ENCODE measurements at places on chromosomes 3 and 15.

DNA sequence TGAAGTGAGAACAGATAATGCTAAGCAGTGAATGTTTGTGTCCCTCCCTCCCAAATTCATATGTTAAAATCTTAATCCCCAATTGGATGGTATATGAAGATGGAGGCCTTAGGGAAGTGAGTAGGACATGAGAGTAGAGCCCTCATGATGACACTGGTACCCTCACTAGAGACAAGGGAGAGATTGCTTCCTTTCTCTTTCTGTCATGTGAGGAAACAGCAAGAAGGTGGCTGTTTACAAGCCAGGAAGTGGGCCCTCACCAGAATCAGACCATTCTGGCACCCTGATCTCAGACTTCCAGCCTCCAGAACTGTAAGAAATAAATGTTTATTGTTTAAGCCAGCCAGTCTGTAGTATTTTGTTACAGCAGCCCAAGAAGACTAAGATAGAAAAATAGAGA lies 209.5 kb downstream of the SATB1 start:
- DNase-seq = no peak

GRCh38 chr15:42133886-42134502 lies 22.4 kb downstream of the PLA2G4F start:
- DNase-seq = peak; percentile 91

- DNase-seq = no peak
Measured at GRCh38 chr3:52240886-52241370, 2.0 kb upstream of the TWF2 start.

GRCh38 chr3:63727233-63727632 lies 74.8 kb downstream of the SNTN start:
- DNase-seq = no peak

DNA sequence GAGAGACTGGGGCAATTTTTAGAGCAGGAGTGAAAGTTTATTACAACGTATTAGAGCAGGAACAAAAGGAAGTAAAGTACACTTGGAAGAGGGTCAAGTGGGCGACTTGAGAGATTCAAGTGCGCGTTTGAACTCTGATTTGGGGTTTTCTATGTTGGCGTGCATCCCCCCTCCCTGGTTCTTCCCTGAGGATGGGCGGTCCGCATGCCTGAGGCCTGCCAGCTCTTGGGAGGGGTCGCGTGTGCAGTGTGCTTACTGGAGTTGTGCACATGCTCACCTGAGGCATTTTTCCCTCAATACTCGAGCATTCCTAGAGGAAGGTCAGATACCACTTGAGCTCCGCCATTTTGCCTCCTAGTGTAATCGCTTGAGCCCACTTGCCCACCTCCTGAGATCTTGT lies 10.4 kb upstream of the CHAC1 start:
- no peak for DNase-seq

- no peak for DNase-seq
Measured at GRCh38 chr3:189841473-189842205, 210.4 kb downstream of the TP63 start.

DNA sequence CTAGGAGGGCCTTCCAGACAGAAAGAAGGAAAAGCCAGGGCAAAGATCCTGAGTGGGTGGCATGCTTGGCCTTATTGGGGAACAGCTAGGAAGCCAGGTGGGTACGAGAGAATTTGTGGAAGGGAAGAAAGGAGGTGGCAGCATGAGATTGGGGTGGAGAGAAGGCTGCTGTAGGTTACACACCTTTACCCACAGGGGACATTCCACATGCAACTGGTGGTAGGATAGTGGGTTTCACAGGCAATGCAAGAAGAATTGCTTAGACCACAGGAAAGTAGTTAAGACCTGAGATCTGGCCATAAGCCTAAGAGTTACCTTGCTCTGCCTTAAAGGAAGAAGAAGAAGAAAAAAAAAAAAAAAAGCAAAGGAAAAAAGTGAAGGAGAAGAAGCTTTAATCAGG lies 19.8 kb downstream of the ANP32A start:
- no peak for DNase-seq

GRCh38 chr3:39251576-39251975 lies 28.3 kb downstream of the CX3CR1 start:
- DNase-seq = no peak

GRCh38 chr3:157067114-157067513 lies 92.8 kb downstream of the CCNL1 start:
- no peak for DNase-seq

DNA sequence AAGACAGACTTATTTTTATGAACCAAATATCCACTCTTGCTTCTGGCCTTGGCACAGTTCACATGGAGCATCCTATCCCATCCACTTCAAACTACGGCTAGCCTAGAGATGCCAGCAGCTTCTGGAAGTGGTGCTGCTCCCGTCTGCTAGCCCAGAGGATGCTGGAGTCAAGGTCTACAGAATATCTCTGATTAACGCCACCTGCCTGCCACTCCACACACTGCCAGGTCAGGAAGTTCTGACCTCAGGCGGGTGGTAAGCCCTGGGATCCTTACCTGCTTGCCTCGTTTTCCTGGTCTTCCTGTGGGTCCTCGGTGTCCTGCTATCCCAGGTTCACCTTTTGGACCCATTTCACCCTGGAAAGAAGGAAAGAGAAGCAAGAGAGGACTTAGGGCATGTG lies 42.9 kb downstream of the EAF1 start:
- DNase-seq = no peak

DNA sequence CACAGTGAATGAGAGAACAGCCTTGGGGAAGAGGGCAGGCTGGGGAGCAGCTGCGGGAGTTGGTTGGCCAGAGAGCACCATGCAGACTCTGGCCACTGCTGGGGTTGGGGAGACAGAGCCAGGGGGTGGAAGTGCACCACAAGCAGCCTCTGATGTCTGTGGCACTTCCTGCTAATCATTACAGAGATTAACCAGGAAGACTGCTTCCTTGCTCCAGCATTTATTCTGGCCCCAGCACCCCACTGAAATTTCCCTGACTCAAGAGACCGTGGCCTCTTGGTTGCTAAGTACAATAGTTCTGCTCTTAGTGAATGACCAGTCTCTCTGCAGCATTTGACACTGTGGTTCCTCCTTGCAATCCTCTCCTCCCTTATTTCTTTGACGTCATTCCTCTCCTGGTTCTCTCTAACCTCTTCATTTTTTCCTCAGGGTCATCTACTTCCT lies 266.2 kb upstream of the ROPN1 start:
- no peak for DNase-seq

GRCh38 chr3:41863024-41863423 lies 98.9 kb downstream of the ULK4 start:
- peak; percentile 28 for DNase-seq

DNA sequence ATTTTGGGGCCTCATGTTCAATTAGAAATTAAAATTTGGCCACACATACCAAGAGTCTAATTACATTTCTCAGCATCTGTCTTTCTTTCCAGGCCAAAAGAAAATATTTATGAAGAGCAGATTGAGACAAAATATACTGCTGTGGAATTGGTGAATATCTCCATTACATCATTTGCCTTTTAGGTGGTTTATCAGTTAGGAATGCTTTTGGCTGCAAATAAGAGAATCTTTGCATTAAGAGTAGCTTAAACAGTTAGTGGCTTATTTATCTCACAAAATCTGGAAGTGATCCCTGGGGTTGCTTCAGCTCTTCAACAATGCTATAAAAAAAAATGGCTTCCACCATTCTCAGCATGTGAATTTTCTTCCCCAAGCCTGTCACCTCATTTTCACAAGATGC lies 308.7 kb downstream of the MAGI1 start:
- no peak for DNase-seq

GRCh38 chr3:10883478-10884234 lies 67.6 kb downstream of the SLC6A11 start:
- DNase-seq = peak; percentile 38

GRCh38 chr15:67018026-67018425 lies 47.4 kb upstream of the SMAD3 start:
- DNase-seq = no peak

DNA sequence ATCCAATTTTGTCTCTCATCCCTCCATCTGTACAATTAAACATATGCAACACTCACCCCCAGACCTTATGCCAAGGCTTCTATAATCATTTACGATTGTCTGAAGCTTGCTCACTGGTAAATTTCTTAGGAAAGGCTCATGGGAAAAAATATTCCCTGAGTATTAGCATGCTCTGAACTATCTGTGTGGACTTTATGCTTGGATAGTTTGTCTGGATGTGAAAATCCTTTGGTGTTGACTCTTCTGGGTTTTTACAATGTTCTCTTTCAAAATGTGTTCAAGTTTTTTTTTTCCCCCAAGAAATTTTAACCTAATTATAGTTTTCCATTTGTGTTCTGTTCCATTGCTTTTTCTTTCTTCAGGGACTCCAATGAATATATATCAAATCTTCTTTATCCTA lies 19.9 kb upstream of the TTBK2 start:
- DNase-seq = no peak

DNA sequence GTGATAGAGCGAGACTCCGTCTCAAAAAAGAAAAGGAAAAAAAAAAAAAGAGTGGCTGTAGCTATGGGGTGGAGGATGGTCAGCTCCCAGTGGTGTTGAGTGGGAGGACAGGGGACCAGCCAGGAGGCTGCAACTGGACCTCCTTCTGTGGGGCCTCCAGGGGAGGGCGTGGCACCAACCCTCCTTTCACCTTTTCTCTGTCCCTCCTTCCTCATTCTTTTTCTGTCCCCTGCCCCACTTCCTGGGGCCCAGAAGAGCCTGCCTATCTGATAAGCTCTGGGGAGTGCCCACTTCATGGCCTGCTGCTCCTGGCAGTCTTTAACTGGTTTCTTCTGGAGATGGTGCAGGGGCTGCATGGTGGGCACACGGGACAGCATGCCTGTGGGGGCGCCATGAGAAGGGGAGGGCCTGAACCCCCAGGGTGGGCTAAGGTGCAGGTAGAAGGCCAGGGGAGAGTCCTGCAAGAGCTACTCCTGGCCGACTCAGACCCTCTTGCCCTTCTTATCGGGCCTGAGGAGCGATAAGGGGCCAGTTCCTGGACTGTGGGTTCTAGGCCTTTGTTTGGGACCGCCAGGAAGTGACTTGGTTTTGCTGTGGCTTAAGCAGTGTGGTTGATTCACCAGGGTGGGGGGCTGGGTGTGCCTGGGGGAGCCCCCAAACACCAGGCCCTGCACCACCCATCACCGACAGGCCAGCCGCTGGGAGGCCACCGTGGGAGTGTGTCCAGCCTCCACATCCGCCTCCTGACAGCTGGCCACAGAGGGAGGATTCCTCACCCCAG lies 49.4 kb upstream of the FLNB start:
- DNase-seq = no peak

DNA sequence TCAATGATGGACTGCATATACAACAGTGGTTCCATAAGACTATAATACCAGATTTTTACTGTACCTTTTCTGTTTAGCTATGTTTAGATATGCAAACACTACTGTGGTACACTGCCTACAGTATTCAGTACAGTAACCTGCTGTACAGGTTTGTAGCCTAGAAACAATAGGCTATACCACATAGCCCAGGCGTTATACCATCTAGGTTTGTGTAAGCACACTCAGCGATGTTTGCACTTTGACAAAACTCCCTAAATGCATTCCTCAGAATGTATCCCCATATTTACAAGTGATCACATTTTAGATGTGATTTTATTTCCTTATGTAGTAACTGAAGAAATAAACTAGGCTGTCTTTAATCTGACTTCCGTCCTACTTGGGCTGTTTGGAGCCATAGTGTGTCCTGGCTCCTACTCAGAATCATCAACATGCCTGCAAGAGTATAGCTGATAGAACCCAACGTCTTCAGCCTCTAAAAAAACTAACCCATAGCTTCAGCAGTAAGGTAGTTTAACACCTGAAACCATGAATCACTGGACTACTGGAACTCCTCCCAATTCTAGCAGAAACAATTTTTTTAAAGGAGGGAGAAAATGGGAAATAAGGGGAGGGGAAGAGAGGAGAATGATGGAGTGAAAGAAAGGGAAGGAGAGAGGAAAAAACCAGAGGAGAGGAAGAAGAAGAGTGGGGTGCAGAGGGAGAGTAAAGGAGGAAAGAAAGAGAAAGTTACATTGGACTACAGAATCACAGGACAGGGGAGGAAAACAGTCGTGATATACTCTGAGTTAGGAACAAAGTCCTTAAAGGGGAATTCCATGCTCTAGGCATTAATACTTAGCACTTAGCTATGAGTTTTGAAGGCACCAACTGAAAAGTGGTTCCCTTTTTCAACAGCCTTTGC lies 67.7 kb upstream of the PLXND1 start:
- DNase-seq = no peak

DNA sequence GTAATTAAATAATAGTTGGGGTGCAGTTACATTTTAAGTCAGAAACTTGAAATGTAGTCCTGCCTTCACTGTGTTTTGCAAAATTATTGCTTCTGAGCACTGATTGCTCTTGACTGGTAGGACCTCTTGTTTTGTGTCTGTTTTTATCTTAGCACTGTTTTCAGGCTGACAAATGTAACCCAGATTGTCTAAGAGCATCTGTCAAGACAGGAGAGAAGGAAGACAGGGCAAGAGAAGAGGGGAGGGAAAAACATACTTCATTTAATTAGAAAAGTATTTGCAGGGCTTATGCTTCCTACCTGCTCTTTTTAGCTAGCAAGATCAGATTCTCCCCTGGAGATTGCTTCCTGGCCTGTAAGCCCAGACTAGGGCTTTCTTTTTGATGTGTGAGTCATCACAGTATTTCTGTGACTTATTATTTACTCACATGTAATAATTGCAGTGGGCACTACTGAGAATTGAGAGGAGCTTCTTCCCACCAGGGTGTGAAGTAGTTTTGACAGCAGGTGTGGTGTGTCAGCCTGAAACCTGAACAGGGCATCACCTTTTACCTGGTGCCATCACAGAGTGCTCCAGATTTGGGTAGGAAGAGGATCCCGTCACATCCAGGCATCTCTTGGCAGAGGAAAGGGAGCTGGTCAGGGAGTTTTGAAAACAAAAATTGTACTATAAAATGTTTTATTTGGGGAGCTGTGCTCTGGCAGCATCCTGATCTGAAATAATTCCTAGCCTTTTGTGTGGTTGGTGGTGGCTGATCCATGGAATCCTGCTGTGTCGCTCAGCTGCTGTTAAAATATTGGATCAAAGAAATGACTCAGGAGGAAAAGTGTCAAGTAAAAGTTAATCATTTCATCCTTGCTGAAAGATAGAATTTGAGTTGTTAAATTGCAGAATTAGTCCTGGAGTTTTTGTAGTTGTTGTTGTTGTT lies 98.2 kb downstream of the TMEM108 start:
- DNase-seq = no peak

DNA sequence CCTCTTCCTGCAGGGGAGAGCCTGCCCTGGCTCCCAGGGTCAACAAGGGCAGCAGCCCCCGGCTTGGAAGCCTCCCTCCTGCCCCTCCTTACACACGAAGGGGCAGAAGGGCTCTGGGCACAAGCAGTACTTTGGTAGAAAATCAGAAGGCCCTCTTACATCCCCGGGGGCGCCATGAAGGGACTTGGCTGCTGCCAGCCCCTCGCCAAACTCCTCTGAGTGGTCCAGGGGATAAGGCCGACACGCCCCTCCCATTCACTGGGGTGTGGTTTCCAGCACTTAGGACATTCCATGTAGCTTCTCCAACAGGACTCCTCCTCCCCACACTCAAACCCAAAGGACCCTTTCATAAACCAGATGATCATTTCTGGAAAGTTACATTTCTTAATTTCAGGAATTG lies 1.2 kb upstream of the ST8SIA2 start:
- peak; percentile 56 for DNase-seq

DNA sequence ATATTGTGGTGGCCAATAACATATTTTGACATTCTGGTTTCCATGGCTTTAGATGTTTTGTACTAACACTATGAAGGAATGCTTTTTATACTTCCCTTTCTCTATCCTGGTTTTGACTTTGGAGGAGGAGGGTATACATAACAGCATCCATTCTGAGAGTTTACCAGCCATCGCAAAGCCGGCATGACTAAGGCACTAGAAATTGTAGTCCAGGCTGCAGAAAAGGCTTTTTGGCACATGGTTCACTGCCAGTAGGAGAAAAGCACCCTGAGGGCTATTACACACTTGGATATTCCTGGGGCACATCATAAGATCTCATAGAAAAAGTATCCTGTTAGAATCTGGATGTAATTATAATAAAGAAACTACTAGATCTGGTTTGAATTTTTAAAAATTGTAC lies 101.8 kb downstream of the STT3B start:
- DNase-seq = no peak

All from NCI-H82 (cell line).